ENCODE measurements at places on chromosomes 4 and X.

GRCh38 chr4:123599920-123600810 is 203.6 kb downstream of the SPRY1 start:
- DNase-seq: no peak

DNA sequence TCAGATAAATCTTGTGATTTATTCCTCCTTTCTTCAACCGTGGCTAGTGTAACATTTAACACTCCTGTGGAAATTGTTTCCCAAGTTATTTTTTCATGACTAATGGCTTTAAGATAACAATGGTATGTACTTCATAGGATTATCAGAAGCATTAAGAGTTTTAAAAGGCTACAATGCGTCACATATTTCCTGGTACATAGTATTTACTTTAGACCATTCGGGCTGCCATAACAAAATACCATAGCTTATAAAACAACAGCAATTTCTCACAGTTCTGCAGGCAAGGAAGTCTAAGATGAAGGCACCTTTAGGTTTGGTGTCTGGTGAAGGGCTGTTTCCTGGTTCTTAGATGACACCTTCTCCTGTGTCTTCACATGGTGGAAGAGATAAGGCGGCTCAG is 158.6 kb downstream of the PAPSS1 start:
- DNase-seq: no peak

GRCh38 chr4:34464196-34464595 is 1780.1 kb downstream of the ARAP2 start:
- no peak for DNase-seq

DNA sequence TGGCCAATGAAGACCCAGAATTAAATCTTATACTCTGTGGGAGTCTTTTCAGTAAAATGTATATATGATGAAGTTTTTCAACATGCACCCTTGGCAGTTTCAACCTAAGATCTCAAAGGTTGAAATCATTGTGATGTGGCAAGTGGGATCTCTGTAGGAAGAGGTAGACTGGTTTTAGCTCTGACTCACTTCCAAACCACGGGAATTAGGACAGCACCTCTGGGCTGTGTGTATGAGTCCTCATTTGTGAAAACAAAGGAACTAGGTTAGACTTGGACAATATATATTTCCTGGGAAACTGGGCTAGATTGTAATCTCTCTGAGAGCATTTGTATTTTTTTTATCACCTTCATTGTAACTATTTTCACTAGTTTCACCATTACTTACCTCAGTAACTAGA is 333.0 kb downstream of the ADGRL3 start:
- DNase-seq: no peak

DNA sequence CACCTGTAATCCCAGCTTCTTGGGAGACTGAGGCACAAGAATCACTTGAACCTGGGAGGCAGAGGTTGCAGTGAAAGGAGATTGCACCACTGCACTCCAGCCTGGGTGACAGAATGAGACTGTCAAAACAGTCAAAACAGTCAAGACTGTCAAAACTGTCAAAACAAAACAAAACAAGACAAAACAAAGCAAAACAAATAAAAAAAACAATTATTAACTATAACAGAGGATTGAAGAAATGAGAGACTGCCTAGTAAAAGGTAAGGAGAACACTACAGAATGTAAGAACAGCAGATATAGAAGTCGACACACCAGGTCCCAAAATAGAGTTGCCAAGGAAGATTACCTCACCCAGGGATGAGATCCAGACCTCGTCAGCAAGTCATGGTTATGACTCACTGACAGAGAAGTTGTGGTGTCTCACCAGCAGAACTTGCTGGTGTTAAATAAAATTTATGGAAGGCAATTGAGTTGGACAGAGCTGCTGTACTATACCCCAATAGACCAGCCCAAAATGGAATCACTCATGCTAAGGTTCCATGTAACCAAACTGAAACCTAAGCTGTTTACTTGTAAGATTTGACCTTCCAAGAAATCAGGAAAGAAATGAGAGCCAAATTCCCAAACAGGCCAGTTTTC is 32.1 kb upstream of the GK start:
- DNase-seq: no peak

DNA sequence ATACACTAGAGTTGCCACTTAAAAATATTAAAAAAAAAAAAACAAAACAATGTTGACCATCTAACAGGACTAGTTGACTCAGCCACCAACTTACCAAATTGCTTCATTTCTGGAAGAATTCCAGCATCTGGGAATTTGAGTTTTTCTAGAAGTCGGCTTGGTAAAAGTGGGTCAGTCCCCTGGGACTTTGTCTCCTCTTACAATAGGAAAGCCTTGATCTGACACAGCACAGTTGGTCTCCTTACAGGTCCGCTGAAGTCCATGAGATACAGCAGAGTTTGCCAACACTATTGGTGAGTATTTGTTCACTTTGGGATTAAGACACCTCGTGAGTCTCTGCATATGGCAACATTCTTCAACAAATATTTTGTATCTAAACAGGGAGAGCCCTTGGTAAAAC is 18.2 kb upstream of the DDIT4L start:
- no peak for DNase-seq

GRCh38 chrX:129981752-129982299 is 609 bp upstream of the BCORL1 start:
- DNase-seq: no peak

DNA sequence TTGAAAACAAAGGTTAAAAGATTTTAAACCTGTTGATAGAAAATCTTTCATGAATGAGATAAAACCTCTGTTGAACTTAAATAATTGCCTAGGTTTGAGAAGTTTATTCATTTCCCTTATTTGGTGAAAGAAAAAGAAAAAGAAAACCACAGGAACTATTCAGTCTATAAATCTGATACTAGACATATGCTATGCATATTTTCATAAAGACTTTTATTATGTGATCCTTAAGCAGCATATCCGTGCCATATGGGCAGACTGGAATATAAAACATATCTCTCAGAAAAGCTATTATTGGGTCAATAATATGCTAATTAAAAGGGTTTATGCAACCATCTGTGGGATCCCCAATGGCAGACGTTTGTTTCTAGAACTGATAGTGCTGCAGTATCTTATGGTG is 178.7 kb downstream of the RASL11B start:
- DNase-seq: no peak

Measured in NCI-H2081 treated with DMSO at 0.1 percent for 48 hours (cell line).